Calu3 (cell line): ENCODE measurements at places on chromosomes 2 and 18.
A peak's percentile ranks its signal among the peaks of the same experiment; 100 is the strongest.

DNA sequence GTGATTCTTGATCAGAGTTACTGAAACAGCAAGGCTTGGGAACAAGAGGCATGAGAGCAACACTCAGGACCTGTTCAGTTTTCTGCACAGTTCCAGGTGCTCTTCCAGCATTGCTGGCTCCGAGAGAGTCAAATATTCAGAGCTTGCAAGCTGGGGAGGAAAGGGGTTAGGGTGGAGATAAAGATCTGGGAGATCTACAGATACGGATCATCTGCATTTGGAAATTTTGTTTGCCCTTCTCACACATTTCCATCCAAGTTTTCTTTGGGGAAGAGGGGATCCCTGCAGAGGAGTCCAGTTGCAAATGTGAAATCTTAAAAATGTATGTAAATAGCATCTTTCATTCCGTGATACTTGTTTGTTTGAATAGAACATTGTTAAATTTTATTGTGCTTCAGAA is 108.2 kb downstream of the NEDD4L start:
- no peak for DNase-seq

- no peak for DNase-seq
These were observed 69.5 kb upstream of the MAP4K4 start for GRCh38 chr2:101628030-101628392.

DNA sequence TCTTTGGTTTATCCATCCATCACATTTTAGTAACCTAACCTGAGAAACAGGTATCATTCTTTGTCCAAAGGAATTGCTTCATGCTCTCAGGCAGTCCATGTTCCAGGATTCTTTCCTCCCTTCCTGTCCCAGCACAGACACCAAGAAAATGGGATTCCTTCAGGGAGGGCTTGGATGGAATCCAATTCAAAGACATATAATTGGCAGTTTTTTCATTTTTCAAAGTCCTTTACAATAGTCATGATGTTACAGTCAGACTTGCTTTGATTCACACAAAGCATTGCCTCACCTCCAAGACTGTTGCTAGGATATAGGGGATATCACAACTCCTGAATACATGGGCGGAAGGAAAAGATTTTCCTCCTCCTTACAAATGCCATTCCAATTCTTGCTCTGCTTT is 241.4 kb upstream of the ACVR2A start:
- DNase-seq: no peak

- no peak for DNase-seq
These were observed 1.6 kb downstream of the OSR1 start for GRCh38 chr2:19356545-19357401.

DNA sequence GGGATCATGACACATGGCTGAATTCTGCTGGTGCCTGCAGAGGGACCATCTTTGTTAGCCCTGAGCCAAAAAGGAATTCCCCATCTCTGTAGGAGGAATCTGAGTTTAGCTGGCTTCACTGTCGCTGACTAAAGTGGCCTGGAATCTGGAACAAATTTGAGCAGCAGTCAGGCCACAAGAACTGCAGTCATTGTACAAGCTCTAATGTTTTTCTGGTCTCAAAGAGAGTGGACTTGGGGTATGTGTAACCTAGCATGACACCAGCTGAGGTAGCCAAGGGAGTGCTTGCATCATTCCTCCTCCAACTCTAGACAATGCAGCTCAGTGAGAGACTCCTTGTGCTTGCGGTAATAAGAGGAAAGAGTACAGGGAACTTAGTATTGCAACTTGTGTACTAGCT is 539.1 kb upstream of the LRRTM4 start:
- no peak for DNase-seq

GRCh38 chr18:67232406-67232805 is 284.1 kb downstream of the DSEL start:
- no peak for DNase-seq

GRCh38 chr2:20128506-20129330 is 77.3 kb upstream of the LAPTM4A start:
- no peak for DNase-seq

GRCh38 chr2:215619989-215620388 is 184.1 kb upstream of the FN1 start:
- peak; percentile 67 for DNase-seq

- DNase-seq: no peak
These were observed 25.3 kb downstream of the MARCO start for GRCh38 chr2:118967124-118967880.

GRCh38 chr2:30257266-30258214 is 26.2 kb downstream of the LBH start:
- DNase-seq: no peak

GRCh38 chr2:217393585-217394032 is 533.7 kb upstream of the TNP1 start:
- DNase-seq: no peak

GRCh38 chr2:237979331-237979730 is 12.5 kb downstream of the UBE2F start:
- DNase-seq: no peak

DNA sequence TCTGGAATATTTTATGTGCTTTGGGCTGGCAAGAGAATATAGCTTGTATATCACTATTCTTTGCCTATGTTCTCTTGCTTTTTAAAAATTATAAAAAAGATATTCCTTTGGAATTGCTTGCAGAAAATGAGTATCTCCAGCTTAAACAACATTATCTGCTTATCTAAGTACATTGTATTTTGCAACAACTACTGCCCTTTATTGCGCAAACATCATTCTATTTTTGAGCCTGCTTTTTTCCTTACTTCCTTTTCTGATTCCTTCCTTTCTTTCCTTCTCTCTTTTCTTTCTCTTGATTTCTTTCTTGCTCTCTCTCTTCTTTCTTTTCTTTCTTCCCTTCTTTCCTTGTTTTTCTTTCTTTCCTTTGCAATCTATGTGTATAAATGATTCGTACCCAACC is 74.0 kb downstream of the UNC80 start:
- DNase-seq: no peak

DNA sequence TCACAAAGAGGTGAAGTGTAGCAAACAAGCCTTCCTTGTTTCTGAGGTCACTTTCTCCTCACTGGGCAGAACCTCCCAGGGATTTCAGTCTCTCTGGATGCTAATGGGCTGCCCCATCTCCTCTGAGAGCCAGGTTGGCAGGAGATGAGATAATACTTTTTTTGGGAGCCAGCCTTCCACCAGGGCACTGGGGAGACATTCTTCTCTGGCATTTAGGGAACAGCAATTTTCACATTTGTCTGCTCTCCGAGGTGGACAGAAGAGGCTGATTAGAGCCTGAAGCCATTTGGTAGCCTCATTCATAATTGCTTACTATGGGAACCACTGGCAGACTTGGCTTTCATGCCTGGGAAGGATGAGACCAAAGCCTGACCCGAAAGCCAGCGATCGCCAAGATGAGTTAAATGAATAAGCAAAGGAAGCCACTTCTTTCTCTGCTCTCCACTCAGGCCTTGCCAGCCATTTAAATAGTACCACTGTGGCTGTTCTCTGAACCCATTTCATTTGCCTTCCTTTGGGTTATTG is 70.1 kb downstream of the NRP2 start:
- DNase-seq: no peak

GRCh38 chr2:1707771-1708418 is 36.4 kb downstream of the PXDN start:
- no peak for DNase-seq

DNA sequence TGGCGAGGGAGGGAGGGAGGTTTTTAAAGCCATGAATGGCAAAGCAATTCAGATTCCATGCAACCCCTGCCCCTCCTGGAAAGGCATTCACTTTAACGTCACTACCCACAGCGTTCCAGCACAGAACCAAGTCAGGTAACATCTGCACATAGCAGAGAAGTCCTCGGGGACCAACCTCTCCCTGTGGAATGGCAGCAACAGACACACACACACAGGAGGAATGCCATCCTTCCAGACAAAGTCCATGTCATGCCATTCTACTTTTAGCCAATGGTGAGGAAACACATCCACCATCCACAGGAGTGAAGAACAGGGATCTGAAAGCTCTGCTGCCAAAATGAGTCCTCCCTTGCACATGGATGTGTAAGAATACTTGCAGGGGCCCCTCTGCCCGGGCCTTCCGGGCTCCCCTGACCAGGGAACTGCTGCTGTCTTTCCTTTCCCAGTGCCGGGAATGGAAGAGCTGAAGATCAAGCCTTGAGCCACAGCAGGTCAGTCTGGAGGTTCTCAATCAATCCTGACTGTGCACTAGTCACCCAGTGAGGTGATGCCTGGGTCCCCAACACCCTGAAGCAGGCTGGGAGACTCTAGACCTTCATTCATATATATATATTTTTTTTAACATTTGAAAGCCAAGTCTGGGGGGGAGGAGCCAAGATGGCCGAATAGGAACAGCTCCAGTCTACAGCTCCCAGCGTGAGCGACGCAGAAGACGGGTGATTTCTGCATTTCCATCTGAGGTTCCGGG is 63.7 kb downstream of the UXS1 start:
- DNase-seq: no peak

DNA sequence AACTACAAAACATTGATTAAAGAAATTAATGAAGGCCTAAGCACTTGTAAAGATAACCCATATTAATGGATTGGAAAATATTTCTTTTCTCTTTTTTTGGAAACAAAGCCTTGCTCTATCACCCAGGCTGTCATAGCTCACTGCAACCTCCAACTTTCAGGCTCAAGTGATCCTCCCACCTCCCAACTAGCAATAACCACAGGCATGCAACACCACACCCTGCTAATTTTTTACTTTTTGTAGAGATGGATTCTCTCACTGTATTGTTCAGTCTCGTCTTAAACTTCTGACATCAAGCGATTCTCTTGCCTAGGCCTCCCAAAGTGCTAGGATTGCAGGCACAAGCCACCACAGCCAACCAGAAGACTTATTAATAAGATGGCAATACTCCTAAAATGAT is 73.4 kb upstream of the NDUFV2 start:
- no peak for DNase-seq

DNA sequence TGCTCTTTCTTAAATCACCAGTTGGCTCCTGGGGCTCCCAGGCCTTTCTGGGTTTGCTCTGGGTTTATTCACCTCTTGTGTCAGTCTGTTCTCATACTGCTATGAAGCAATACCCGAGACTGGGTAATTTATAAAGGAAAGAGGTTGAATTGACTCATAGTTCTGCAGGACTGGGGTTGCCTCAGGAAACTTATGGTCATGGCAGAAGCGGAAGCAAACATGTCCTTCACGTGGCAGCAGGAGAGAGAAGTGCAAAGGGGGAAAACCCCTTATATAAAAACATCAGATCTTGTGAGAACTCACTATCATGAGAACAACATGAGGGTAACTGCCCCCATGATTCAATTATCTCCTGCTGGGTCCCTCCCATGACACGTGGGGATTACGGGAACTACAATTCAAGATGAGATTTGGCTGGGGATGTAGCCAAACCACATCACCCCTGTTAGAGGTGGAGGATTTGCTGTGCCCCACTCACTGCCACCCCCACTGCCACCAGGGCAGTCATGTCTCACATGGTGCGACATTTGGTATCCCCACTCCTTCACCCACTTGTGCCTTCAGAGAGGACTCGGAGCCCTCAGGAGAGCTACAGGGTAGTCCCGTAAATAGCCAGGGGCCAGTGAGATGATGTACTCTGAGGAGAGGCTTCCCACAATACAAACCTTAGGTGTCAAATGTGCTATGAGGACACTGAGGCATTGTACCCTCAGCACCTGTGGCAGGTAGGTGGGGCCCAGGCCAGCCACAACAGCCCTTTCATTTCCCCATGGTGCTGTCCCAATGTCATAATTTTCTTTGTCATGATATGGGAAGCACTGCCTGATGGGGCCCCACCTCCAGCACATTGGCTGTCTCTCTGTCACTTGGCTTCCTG is 35.7 kb downstream of the CDC42EP3 start:
- no peak for DNase-seq

DNA sequence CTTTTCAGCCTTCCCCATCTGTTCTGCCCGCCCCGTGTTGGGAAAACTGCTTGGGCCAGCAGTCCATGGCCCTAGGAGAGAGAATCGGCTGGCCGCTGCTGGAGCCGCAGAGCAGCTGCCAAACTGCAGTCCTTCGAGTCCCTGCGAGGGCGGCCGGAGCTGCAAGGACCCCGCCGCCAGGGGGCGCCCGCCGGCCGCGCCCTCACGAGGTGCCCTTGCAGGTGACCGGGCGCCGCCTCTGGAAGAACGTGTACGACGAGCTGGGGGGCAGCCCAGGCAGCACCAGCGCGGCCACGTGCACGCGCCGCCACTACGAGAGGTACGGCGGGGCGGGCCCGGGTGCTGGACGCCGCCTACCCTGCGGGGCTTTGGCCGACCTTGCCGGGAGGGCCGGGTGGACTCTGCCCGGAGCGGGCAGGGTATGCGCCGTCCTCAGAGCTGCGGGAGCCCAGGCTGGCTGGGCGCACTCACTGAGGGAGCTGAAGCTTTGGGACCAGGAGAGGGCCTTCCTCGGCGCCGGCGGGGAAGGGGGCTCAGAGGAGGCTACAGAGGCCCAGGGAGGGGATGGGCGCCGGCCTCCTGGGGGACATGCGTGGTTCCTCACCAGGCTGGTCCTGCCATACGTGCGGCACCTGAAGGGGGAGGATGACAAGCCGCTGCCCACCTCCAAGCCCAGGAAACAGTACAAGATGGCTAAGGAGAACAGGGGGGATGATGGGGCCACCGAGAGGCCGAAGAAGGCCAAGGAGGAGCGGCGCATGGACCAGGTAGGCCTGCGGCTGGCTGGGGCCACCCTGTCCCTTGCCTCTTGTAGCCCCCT is 13.6 kb downstream of the ARID5A start:
- DNase-seq: peak; percentile 95

GRCh38 chr2:20403774-20404312 is 43.0 kb upstream of the RHOB start:
- no peak for DNase-seq

- DNase-seq: peak; percentile 28
These were observed 12.0 kb upstream of the MC5R start for GRCh38 chr18:13811993-13812392.

- no peak for DNase-seq
These were observed 6.3 kb downstream of the TRABD2A start for GRCh38 chr2:84874381-84875212.

- no peak for DNase-seq
These were observed 103.9 kb downstream of the KLHL14 start for GRCh38 chr18:32668956-32669355.

DNA sequence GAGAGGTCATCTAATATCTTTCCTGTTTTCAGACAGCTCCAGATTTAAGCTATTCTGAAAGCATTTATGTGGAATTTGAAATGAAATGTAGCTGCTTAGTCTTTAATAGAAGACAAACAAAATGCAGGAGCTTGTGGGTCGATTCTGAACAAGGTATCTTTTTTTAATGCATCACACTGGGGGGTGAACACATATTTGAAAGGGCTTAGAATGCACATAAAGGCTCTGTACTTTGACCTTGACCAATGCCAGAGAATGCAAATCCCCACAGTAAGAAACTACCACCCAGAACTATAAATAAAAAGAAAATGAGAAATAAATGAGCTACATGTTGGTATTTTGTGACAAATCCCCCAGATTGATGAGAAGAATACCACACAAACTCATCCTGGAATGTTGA is 489.3 kb downstream of the PIK3C3 start:
- no peak for DNase-seq

DNA sequence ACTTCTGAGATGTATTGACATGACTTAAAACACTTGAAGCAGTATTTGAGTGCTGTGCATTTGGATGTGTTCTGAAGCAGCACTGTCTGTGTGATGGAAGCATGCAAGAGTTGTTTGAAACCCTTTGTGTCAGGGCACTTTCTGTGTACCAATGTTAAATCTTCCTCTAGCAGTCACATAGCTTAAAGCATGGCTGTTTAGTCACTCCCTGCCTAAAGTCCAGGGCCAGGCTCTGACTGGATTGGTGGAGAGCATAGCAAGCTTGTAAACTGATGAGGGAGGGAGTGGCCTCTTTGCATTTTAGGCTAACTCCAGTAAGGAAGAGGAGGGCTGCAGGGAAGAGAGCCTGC is 73.5 kb downstream of the MYO1B start:
- DNase-seq: peak; percentile 38

GRCh38 chr2:8729939-8730338 is 48.1 kb downstream of the ID2 start:
- peak; percentile 36 for DNase-seq

GRCh38 chr2:10490806-10491291 is 42.7 kb upstream of the ODC1 start:
- peak; percentile 45 for DNase-seq
